CD4-positive, alpha-beta T cell treated with Interleukin-6 at 100 ng/mL for 8 hours (primary cell): ENCODE measurements at places on chromosomes 3 and 15.

GRCh38 chr15:93087825-93088199 is 1.2 kb downstream of the RGMA start:
- peak; percentile 58 for DNase-seq

DNA sequence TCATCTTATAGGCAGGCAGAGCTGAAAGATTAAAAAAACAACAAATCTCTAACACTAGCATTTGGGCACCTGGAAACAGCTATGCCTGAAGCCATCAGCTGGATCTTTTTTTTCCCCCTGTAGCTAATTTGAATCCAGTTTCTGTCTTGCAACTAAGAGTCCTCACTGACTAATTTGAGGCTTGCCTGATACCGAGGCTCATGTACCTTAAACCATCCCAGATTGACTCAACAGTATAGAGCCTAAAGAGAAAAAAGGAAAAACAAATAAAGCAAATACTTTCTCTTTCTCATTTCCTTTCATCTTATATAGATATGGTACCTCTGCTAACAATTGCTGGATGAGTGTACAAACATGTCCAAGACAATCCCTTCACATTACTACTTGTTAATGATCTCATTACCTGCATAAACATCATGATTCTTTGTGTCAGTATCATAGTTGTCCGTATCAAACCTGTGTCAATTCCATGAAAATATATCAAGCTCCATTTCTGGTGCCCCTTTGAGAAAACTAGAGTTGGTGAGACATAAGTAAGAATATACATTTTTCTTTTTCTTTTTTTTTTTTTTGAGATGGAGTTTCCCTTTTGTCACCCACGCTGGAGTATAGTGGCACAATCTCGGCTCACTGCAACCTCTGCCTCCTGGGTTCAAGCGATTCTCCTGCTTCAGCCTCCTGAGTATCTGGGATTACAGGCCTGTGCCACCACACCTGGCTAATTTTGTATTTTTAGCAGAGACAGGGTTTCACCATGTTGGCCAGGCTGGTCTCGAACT is 43.1 kb downstream of the BHLHE40 start:
- no peak for DNase-seq

- no peak for DNase-seq
Observed at GRCh38 chr15:38975282-38975990, 410.8 kb upstream of the RASGRP1 start.

DNA sequence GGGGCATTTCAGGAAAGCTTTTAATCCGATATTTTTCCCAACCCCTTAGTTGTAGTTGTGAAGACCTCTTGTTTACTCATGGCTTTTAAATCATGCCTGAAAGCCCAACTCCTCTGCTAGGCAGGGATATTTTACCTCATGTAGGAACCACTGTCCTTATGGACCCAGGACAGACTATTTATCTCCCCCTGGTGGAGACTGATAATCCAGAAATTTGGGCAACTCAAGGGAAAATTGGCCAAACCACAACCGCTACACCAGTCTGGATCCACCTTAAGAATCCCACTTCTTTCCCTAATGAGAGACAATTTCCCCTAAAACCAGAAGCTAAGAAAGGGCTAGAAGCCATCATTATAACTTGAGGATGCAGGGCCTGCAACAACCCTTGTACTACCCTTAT is 248.1 kb upstream of the STAC start:
- no peak for DNase-seq

GRCh38 chr15:65130941-65131340 is 2.7 kb downstream of the PDCD7 start:
- DNase-seq, result no peak

DNA sequence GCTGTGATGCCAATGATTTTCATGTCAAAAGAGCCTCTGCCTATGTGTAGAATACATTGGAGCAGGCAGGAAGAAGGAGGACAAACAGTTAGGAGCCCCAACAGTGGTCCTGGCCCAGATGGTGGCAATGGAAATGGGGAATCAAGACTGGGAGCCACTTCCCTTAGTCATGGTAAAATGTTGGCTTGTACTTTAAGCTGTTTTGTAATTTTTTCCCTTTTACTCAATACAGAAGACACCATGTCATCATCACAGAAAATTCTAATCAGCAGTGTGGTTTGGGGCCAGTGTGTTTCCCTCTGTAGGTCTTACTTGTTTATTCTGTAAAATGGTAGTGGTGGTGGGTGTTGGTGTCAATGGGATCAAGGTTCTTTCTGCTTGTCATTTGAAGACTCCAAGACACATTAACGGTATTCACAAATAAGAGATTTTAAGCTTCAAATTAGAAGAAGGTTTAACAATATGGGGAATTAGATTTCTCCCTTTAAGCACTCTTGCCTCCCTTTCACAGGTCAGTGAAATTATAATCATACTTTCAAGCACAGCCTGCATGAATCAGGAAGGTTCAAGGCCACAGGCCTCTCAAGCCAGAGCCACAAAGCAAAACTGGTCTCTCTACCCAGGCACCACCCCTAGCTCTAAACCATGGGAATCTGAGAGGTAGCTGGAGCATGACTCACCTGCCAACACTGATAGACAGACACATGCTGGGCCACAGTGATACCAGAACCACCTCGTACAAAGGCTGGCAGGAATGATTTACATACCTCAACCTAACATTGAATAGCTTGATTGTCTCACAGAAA is 24.9 kb downstream of the SIAH2 start:
- no peak for DNase-seq

GRCh38 chr3:38027466-38028465 is 1.7 kb downstream of the PLCD1 start:
- DNase-seq, result no peak

DNA sequence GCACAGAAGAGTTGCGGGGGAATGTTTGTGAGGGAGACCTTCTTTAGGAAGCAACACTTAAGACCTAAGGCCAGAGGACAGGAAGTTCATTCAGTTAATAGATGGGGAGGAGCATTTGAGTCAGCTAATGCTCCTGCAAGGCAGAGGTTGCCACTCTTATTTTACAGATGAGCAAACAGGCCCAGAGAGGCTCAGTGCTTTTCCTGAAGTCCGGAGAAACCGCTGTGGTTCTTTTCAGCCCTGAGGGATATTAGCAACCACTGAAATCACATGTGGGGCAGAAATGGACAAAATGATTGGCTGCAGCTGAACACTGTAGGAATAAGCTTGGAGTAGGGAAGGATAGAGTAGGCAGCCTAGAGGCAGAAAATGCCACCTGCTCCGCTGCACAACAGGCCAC is 33.3 kb upstream of the RTP4 start:
- no peak for DNase-seq

- no peak for DNase-seq
Observed at GRCh38 chr3:187504435-187504834, 136.2 kb downstream of the RTP4 start.

- no peak for DNase-seq
Observed at GRCh38 chr3:76044601-76045600, 259.6 kb upstream of the ZNF717 start.

DNA sequence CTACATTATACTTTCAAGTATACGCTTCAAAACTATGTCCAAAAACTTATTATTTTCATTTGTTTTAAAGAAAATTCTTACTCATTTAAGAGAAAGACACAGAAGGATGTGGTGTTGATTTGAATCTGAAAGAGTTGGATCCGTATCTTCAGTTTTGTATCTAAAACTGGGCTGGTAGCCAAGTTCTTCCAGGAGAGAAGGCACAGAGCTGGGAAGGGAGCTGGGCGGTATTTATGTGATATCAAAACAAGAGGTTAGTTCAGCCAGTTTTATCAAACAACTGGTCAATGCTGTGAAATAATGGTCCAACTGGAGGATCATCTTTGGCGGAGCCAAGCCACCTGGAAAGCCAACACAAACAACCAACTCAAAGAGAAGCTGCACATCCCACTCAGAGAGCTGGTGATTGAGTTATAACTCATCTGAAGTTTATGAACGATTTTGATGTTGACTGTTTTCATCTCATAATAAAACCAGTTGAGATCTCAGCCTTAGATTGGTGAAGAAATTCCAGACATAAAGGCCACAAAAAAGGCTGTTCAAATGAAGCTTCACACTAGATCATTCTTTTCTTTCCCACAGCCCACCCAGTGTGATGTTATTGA is 489.6 kb upstream of the RASGRP1 start:
- no peak for DNase-seq

- DNase-seq, result no peak
Observed at GRCh38 chr3:51688206-51688600, 17.2 kb downstream of the TEX264 start.
